ENCODE measurements at places on chromosomes 2 and 18.
A peak's percentile ranks its signal among the peaks of the same experiment; 100 is the strongest.

DNA sequence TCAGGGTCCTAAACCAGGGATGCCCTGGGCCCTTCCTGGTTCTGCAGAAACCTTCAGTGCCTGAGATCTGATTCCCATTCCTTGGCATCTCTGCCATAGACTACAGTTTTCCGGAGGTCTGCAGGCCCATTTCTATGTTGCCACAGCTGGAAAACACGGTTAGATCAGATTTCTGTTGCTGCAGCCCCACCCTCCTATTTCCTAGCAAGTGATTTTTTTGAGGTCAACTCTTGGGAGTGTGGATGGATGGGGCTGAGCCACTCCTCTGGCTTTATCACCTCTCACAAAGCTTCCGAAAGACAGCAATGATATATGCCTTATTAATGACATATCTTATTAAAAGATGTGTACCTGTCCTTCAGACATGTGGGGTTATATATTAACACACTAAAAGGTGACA lies 56.3 kb downstream of the ZAP70 start:
- DNase-seq = no peak

GRCh38 chr2:69095305-69095704 lies 82.3 kb downstream of the ANTXR1 start:
- DNase-seq = peak; percentile 73

GRCh38 chr18:59852548-59852947 lies 47.2 kb upstream of the PMAIP1 start:
- no peak for DNase-seq

DNA sequence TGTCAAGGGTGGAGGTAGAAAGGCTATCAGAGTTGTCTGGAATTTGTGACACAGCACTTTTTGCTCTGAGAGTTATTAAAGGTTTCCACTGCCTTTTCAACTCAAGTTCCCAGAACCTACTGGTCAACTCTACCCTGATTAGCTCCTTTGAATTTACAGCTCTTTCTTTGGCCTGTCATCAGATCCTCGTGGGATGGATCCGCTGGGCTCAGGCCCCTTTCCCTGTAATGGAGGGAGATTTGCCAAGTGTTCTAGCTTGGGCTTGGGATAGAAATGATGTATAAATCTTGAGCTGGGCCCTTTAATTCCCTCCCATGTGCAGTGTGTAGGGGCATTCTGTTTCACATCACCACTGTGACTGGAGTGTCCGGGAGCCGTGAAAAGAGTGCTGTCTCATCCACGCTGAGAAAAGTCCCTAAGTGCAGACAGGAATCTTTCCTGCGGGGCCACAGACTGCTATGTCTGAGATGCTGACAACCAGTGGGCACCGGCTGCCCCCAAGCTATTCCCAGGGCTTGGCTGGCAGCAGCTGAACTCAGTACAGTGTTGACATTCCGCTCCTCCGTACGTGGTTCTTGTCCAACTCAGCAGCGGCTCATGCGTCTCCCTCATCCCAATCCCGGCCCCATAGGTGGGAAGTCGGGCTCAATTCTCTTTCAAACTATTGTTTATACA lies 46.9 kb upstream of the ARHGAP28 start:
- DNase-seq = no peak

- DNase-seq = no peak
Measured at GRCh38 chr2:150572961-150573395, 85.5 kb upstream of the RND3 start.

GRCh38 chr2:120579916-120580685 lies 155.6 kb upstream of the GLI2 start:
- DNase-seq = no peak

DNA sequence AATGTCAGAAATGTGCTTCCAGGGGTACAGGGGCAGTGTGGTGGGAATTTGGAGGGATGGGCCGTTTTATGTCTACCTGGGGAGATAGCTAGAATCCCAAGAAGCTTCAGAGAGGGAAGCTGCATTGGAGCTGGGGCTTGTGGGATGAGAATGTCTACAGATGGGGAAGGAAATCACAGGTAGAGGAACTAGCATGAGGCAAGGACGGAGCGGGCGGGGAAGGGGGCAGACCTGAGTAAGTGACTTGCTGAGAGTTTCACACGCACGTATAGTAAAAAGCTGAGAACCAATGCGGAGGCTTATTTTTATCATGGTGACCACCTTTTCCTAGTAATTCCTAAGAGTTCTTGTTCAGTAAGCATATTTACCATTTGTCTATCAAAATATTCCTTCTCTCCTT lies 6.3 kb downstream of the C2orf80 start:
- DNase-seq = no peak

DNA sequence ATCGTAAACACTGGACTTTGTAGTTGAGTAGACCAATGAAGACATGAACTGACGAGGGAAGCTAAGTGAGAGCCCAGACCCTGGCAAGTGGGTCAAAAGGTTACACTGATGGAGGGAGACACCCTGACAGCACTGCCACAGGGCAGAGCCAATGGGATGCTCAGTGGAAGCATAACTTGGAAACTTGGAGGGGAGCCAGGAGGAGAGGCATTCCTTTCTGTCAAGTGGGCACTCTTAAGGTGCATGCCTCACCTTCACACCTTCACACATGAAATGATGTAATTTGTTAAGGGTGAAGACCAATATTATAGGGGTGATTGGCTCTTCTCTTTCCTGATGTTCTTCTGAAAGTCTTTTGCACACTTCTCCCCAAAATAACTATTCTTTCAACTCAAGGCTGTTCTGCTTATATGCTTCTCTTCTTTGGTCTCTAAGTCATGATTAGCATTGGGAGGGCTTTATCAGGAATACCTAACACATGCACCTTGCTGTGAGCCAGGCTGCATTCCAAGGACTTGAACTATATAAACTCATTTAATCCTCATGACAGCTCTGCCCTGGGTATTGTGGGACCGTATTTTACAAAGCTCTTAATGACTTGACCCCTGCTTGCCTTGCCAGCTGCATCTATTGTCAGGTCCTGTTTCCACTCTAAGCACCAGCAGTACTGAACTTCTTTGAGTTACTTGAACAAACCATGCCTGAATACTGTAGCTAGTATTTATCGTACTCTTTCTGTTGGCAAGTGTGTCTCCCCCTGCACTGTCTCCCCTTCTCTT lies 19.0 kb downstream of the RPL37A start:
- no peak for DNase-seq

DNA sequence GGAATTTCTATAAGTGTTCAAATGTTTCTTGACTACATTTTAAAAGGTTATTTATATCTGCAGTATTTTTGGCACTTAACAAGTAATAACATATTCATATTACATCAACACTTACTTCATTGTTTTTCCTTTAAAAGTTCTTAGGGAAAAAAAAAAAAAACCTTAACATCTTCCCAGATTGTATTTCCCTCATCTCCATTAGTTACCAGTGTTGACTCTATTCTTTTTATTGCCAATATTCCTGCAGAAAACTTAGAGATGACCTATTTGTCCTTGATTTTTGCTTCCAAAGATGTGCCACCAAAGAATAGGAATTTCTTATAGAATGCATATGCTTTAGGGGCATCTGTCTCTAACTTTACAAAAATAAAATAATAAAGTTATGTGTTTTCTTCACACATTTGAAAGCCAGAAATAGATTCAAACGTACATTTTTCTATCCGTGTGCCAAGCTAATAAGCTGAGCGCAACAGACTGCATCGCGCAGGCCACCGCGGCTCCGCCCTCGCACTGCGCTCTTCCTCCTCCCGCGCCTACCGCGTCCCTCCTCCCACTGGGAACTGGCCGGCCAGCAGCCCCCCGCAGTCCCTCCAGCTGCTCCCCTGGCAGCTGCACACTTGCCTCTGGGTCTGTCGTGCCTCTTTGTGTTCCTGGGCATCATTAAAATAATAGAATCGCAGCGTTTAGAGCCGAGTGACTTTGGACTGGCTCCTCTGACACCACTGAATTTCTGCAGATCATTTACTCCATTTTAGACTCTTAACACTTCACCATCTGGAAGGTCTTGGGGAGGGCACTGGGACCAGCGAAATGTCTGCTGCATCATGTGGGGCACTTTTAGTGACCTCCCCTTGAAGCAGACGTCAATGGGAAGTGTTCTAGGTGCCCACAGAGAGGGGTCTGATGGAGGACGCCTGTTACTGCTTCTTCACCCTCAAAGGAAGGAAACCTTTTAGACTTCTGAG lies 21.2 kb upstream of the NAB1 start:
- DNase-seq = no peak

GRCh38 chr18:24068945-24069693 lies 54.6 kb downstream of the TTC39C start:
- DNase-seq = no peak

GRCh38 chr2:17749753-17750438 lies 3.7 kb downstream of the SMC6 start:
- no peak for DNase-seq

DNA sequence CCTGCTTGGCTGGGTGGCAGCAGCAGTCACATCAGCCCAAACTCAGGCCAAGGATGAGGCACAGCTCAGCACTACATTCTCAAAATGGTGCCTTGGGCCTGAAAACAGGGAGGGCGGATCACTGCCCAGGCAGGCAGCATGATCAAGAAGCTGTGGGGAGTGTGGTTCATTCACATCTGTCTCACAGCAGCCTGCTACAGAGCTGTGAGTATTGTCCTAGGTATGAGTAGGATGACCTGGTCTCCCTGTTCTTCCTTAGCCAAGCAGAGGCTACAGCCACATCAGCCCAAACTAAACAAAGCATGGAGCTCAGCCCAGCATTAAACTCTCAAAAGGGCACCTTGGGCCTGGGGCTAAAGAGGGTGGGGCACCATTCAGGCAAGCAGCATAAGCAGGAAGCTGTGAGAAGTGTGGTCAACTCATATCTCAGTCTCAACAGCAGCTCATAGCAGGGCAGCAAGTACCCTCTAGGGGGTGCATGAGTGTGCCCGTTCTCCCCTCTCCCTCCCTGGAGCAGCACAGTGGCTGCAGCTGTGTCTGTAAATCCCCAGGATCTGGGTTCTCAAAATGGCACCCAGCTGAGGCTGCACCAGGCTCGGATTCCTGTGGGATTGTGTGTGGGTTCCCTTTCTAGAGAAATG lies 139.6 kb downstream of the TRABD2A start:
- no peak for DNase-seq
